ENCODE measurements at places on chromosomes 16 and 17.

- peak; percentile 51 for DNase-seq
Observed at GRCh38 chr17:61325382-61326073, 74.1 kb upstream of the TBX2 start.

- DNase-seq, result no peak
Observed at GRCh38 chr16:58211245-58211644, 13.3 kb upstream of the CSNK2A2 start.

- no peak for DNase-seq
Observed at GRCh38 chr16:59204589-59204988, 470.5 kb upstream of the GOT2 start.

GRCh38 chr17:41678907-41679739 is 9.6 kb upstream of the EIF1 start:
- no peak for DNase-seq

DNA sequence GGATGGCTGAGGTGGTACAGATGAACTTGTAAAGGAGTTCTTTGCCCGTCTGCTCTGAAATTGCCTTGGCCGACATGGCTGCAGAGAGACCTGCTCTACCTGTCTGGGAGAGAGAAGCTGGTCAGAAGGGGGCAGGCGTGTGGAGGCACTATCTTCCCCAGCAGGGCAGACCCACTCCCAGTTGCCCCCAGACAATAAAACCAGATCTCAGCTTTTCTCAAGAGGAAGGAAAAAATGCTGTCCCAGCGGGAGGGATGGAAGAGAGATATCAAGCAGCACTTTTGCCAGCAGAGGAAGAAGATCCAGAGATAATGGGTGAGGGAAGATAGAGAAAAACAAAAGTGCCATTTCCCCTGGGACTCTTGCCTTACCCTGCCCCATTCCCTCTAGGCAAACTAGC is 5.0 kb downstream of the ACLY start:
- DNase-seq, result no peak

- no peak for DNase-seq
Observed at GRCh38 chr17:48510761-48511604, 19.8 kb downstream of the HOXB1 start.

GRCh38 chr17:39751637-39752036 is 13.9 kb downstream of the GRB7 start:
- DNase-seq, result no peak

Data from NCI-H82 (cell line).